Hematopoietic multipotent progenitor cell treated with erythropoietin and hydrocortisone succinate and interleukin-3 and kit ligand, for 4 days (in vitro differentiated cells): ENCODE measurements at places on chromosomes 1 and 21.

- DNase-seq, result peak; percentile 24
Observed at GRCh38 chr1:117061986-117062415, 1.9 kb downstream of the TTF2 start.

- DNase-seq, result no peak
Observed at GRCh38 chr1:88454781-88455180, 229.3 kb upstream of the PKN2 start.

DNA sequence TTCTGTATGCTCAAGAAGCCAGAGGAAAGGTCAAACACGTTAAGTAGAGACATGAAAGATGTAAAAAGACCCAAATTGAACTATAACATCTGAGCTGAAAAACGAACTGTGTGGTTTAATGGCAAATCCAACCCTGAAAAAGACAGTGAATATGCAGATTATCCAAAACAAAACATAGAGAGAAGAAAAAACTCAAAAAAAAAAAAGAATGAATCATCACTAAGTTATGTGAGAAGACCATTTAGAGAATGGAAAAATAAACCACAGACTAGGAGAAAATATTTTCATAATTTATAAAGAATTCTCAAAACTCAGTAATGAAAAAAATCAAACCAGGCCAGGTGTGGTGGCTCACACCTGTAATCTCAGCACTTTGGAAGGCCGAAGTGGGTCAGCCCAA lies 253.3 kb downstream of the PLPP3 start:
- no peak for DNase-seq

DNA sequence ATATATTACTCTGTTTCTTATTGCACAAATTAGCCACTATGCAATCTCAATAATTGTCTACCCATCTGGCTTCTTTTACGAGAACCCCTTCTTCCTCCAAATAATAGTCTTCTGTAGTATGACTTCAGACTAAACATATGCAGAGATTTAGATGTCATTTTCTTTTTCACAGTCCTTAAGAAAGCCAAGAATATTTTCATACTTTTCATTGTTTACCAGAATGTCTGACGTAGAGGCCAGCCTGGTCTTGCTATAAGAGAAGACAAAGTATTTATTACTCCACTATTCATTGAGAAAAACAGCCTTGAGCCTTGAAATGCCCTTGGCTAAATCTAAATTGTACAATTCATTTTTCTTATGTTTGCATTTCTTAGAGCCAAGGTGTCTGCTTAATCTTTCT lies 714.9 kb upstream of the CXADR start:
- DNase-seq, result no peak

- DNase-seq, result peak; percentile 12
Observed at GRCh38 chr1:230866171-230867070, 1.9 kb downstream of the C1orf198 start.

DNA sequence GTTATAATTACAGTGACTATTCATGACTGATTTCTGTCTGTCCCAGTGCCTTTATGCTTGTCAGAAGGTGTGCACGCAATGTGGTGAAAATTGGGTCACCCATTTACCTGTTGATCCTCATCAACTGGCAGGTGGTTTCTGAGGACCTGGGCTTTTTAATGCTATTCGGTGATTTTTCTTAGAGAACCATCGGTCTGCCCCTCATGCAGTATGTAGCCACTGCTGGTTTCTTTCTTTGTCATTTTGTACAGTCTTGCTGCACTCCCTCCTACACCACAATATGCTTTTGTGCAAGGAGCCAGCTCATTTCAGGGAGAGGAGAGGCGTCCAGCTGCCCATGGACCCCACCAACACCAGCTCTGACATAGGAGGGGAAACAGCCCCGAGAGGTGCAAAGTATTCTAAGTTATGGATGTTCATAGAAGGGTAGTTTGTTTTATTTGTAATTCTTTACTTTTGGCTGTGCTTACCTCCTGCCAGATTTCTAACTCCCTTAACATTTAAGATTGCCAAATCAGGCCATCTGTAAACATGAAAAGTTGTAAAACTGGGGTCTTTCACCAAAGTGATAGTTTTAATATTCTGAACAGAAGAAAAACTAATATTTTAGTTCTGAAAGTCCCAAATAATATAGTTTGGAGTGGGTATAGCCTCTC lies 325.3 kb downstream of the PTBP2 start:
- no peak for DNase-seq

DNA sequence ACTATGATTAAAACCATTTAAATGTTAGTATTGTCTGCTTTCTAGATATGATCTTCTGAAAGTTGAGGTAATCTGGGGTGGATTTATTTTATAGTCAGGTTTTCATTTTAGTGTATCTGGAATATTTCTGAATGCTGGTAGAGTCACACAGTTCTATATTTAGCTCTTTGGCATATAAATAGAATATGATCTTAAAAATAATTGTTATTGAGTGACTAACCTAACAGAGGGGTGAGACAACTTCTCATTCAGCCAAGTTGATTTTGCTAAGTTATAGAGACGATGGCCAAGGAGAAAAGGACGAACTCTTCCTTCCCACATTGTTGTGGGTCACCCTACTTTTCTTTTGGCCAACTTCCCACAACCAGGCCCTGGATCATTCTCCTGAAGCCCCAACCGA lies 7.2 kb upstream of the MT1HL1 start:
- DNase-seq, result no peak

DNA sequence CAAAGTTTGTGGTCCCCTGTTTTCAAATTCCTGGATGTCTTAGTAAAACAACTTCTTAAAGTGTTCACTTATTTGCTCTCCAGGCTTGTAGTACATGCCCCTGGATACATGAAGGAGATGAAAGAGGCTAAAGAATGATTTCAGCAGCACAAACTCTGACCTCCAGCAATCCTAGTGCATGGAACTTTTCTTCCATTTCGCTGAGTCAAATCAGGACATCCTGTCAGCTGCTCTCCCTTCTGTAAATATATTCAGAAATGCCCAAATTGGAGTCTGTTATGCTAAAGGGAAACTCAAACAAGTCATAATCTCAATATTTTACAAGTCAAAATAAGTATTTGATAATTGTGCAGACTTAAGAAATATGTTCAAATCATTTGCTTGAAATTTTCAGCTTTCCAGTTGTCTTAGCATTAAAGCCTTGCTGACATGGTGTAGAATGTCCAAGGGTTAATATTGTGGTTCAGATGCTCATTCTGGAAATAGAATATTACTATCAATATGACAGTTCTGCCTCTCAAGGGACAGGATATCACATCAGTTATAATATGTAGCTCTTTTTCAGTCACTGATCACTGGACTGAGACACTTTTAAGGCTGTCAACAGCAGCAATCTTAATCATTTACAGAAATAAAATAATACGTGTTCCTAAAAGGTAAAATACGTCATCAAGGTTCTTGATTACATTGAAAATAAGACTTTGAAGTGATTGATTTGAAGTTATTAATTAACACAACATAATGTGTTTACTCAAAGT lies 1157.3 kb downstream of the PLA2G4A start:
- DNase-seq, result no peak

GRCh38 chr1:46623743-46624644 lies 7.4 kb upstream of the MOB3C start:
- peak; percentile 58 for DNase-seq

- DNase-seq, result no peak
Observed at GRCh38 chr1:50995651-50996050, 25.6 kb downstream of the CDKN2C start.

DNA sequence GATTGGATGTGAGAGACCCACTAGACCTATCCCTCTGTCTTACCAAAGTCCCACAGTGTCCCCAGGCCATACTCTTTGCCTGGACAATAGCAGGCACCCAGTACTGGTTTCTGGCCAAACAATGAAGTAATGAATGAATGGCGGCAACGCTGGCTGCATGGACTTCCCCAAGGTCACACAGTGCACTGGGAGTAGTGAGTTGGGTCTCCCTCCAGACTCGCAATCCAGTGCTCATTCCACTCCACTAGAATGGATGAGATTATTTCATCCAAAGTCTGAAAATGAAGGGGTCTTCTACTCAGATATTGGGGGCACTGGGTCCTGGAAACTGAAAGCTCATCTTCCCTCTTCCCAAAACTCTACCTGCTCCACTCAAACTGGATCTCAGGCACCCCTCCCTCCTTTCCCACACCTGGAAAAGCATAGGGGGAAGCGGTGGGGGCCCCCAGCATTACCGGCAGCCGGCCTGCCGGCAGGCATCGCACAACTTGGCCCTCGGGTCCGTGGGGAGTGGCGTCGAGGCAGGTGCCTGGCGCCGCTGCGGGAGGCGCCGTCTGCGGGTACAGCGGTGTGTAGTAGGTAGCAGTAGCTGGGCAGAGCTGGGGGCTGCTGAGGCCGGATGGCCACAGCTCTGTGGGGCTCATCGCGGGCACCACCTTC lies 816 bp downstream of the E2F2 start:
- DNase-seq, result peak; percentile 44
